ENCODE measurements at places on chromosomes 16 and 17. TPM values are rescaled to one million over a fixed set of nuclear protein-coding genes. Genes with fewer than 3 reads are reported as not detected.

- H3K27me3 ChIP-seq, result no peaks in the 10 kb centered on the region
- H3K27ac ChIP-seq, result no peak overlapping the region
- no peak overlapping the region for H3K4me3 ChIP-seq
- no peaks in the 10 kb centered on the region for H3K4me1 ChIP-seq
- no peaks in the 10 kb centered on the region for H3K36me3 ChIP-seq
These were observed 7.8 kb upstream of the CCL17 start for GRCh38 chr16:57396786-57397185.

GRCh38 chr16:77213542-77214106 lies 14.4 kb downstream of the SYCE1L start:
- H3K27ac ChIP-seq, result no peak overlapping the region
- no peak overlapping the region for H3K4me3 ChIP-seq
- H3K4me1 ChIP-seq, result no peaks in the 10 kb centered on the region

- H3K36me3 ChIP-seq, result no peaks in the 10 kb centered on the region
- H3K4me3 ChIP-seq, result no peak overlapping the region
- no peaks in the 10 kb centered on the region for H3K27me3 ChIP-seq
- peaks cover 7% of the 10 kb centered on the region for H3K4me1 ChIP-seq
These were observed 167.1 kb upstream of the ZFHX3 start for GRCh38 chr16:73214825-73215677.

DNA sequence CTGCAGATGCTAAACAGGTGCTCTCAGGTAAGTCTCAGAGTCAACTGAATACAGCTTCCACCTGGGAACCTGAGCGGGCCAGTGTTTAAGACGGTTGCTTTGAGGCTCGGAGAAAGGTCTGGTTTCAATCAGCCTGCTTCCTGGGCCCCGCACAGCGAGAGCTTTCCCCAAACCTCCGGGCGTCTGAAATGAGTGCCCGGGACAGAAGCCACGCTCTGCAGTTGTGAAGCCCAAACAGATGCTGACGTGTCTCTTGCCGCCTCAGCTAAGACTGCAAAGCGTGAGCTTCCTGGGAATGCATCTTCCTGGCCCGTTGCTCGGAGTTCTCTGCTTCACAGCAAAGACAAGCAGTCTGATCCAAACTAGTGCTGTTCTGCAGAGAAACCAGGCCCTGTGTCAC lies 36.7 kb downstream of the PLXDC1 start:
- no peak overlapping the region for H3K4me3 ChIP-seq
- H3K27me3 ChIP-seq, result no peaks in the 10 kb centered on the region
- peak overlapping the region; percentile 16 for H3K27ac ChIP-seq
- no peaks in the 10 kb centered on the region for H3K36me3 ChIP-seq

Gene CAVIN1
- 85.8 TPM for total RNA-seq

- peaks cover 48% of the 10 kb centered on the region for H3K4me1 ChIP-seq
- no peaks in the 10 kb centered on the region for H3K27me3 ChIP-seq
- H3K27ac ChIP-seq, result peak overlapping the region; percentile 24
- H3K36me3 ChIP-seq, result no peaks in the 10 kb centered on the region
These were observed 69.9 kb downstream of the FTO start for GRCh38 chr16:53773881-53774280.

GRCh38 chr17:1737531-1738291 lies 5.0 kb upstream of the SERPINF2 start:
- H3K27ac ChIP-seq, result peak overlapping the region; percentile 74
- no peak for DNase-seq
- H3K4me1 ChIP-seq, result peaks cover 26% of the 10 kb centered on the region
- H3K4me3 ChIP-seq, result no peak overlapping the region
- H3K27me3 ChIP-seq, result no peaks in the 10 kb centered on the region
- no peaks in the 10 kb centered on the region for H3K36me3 ChIP-seq

DNA sequence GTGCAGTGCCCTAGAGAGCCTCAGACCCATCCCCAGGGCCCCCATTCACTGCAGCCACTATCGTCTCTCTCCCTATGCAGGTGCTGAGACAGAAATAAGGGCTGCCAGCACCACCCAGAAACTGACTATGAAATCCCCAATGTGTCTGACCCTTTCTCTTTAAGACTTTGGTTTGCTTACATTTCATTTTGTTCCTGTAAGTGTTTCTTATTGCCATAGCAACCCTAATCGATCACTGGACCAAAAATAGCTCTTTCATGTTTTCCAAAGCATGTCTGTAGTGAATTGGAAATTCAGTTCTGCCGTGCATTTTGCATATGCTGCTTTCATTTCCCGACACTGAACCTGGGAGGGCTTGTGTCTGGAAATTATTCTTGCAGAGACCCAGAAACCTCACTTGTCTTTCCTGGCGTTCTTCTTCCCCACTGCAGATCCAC lies 148.7 kb upstream of the NOL11 start:
- H3K27me3 ChIP-seq, result no peaks in the 10 kb centered on the region
- H3K4me3 ChIP-seq, result no peak overlapping the region
- no peak overlapping the region for H3K27ac ChIP-seq
- H3K4me1 ChIP-seq, result no peaks in the 10 kb centered on the region
- H3K36me3 ChIP-seq, result no peaks in the 10 kb centered on the region
- no peak for DNase-seq

Data from hepatocyte (in vitro differentiated cells).